ENCODE measurements at places on chromosomes 5 and 9.

- DNase-seq: no peak
Measured at GRCh38 chr9:113482341-113482740, 18.8 kb downstream of the RGS3 start.

- DNase-seq: no peak
Measured at GRCh38 chr5:141840280-141840812, 37.9 kb downstream of the PCDH1 start.

- no peak for DNase-seq
Measured at GRCh38 chr9:134678666-134679443, 37.3 kb downstream of the COL5A1 start.

- no peak for DNase-seq
Measured at GRCh38 chr9:122080986-122081385, 12.1 kb downstream of the TTLL11 start.

DNA sequence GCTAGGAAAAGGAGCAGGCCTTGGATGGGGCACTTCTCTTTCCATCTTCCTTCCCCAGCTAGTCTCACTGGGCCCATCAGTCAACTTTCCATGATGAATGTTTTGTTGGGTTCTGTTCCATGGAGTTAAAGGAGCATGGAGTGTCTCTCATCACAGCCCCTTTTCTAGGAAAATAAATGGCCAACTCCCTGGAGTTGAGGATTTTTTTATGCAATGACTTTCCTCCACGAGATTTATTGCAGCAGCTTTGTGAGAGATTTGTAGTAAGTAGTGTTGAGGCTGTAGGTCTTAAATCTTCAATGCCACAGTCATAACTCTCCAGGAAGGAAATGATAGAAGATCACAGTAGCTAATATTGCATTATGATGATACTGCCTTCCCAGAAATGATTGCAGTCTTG lies 45.6 kb upstream of the SLC44A1 start:
- DNase-seq: peak; percentile 65

DNA sequence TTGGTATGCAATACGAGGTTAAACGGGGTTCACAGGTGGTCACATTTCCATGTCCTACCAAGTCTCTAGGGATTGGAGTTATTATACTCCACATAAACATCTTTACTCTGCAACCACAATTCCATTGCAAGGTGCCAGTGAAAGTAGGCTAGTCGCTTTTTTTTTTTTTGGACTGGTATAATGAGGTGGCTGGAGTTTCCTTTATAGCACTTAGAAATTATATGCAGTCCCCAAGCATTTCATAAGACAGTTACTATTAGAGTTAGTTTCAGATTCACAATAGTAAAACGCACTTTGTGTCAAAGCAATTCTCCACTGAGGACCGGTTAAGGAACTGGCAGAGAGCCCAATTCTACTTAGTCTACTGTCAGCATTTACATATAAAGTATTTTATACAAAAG lies 1.4 kb downstream of the MEF2C start:
- DNase-seq: peak; percentile 18

- DNase-seq: no peak
Measured at GRCh38 chr5:155418960-155419579, 405.5 kb downstream of the KIF4B start.

DNA sequence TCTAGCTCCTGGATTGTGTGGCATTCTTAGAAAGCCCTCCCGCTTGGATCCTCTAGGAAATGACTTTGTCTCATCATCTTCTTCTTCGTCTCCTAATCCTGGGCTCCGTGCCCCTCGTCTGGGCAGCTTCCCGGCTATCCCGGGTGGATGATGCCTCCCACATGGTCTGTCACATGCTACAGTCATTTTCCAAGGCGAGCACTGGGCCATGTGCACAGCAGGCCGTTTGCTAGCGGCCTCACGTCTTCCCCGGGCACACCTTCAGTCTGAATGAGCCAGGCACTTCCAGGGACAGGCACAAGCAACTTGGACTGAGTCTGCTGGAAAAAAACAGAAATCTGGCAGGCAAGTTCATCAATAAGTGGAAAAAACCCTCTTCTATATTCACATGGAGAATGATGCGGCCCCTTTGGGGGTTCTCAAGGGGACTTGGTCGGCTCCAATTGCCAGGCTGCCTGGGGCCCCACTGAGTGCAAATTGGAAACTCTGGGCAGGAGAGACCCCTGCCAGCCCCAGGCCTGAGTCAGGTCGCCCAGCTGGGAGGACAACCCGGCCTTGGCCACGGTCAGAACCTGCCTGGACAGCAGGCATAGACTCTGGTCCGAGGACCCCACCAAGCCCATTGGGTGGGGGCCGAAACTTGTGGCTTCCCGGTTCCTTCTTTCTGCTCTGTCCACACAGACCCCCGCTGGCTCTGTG lies 11.1 kb upstream of the WNK2 start:
- DNase-seq: no peak

- no peak for DNase-seq
Measured at GRCh38 chr5:11455505-11455904, 448.7 kb downstream of the CTNND2 start.

GRCh38 chr5:56566374-56567249 lies 248.7 kb upstream of the MAP3K1 start:
- DNase-seq: no peak

GRCh38 chr9:109498195-109499092 lies at the start of gene PTPN3:
Gene PTPN3, minus strand, starts transcription at chr9:109498307. Its CDS starts 34,873 bp downstream, at chr9:109463434.
- no peak for DNase-seq

DNA sequence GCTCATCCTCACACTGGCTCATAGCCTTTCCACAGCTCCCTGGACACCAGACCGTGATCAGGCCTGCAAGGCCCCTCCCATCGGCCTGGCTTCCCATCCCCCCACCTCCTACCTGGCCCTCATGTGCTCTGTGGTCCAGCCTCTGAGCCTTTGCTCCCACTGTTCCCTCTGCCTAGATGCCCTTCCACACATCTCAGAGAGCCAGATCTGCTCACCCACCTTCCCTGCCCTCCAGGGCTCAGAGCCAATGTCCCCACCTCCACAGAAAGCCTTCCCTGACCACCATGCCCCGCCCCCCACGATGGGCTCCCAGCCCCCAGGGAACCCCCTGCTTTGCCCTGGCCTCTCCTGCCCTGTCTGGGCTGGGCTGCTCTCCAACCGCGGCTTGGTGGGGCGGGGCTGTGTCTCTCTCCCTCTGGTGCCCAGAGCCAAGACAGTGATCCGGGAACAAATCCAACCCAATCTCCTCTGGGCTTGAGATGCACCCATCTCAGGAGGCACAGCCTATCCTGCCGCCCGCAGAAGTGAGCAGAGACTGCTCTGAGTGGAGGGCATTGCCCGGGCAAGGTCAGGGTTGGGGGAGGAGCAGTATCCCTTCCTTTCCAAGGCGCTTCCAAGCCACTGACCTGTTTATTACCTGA lies 1.6 kb downstream of the NINJ1 start:
- no peak for DNase-seq

GRCh38 chr9:128056086-128056485 lies 11.0 kb downstream of the NAIF1 start:
- no peak for DNase-seq

- no peak for DNase-seq
Measured at GRCh38 chr9:90176901-90177300, 465.7 kb downstream of the DIRAS2 start.

DNA sequence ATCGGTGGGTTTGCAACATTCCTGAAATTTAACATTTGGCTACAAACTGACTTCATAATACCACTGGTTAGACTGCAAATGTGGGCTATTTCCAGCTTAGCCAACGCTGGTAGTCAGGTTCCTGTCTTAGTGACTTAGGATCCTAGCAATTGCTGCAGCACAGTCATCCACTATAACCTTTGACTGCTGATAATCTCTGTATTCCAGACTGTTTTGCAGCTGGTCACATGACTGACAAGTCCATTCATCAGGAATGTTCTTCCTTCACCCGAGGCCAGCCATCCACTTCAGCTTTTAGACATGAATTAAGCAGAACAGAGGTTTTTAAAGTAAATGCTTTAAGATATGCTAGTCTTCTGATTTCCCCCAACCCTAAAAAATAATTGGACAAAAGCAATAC lies 425.9 kb upstream of the MPDZ start:
- no peak for DNase-seq

- DNase-seq: no peak
Measured at GRCh38 chr9:68738358-68738757, 33.3 kb downstream of the PIP5K1B start.

DNA sequence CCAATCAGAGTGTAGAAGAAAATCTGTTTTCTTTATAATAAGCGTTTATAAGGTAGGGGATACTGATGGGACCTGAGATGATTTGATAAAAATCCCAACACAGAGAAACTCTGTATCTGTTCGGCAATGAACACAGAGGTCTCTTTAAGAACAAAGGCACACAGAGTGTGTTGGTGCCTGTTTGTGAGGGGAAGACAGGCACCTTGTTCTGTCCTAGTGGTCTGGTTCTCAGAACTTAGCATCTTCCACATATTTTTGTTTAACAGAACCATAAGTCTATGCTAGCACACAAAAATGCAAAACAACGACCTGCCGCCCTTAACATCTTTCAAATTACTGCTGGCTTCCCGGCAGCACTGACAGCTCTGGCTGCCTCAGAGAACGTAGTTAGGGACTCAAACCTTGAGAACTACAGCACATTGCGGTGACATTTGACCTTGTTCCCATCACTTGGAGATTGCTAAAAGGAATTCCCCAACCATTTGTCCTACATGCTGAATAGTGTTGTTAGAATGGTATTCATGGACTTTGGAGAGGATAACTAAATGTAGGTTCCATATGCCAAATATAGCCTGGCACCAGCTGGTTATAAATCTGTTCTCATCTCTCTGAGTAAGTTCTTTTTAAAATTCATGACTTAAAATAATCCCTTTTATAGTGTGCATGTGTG lies 871.7 kb upstream of the TYRP1 start:
- DNase-seq: no peak

GRCh38 chr9:98998441-98999151 lies 54.9 kb downstream of the COL15A1 start:
- peak; percentile 69 for DNase-seq

DNA sequence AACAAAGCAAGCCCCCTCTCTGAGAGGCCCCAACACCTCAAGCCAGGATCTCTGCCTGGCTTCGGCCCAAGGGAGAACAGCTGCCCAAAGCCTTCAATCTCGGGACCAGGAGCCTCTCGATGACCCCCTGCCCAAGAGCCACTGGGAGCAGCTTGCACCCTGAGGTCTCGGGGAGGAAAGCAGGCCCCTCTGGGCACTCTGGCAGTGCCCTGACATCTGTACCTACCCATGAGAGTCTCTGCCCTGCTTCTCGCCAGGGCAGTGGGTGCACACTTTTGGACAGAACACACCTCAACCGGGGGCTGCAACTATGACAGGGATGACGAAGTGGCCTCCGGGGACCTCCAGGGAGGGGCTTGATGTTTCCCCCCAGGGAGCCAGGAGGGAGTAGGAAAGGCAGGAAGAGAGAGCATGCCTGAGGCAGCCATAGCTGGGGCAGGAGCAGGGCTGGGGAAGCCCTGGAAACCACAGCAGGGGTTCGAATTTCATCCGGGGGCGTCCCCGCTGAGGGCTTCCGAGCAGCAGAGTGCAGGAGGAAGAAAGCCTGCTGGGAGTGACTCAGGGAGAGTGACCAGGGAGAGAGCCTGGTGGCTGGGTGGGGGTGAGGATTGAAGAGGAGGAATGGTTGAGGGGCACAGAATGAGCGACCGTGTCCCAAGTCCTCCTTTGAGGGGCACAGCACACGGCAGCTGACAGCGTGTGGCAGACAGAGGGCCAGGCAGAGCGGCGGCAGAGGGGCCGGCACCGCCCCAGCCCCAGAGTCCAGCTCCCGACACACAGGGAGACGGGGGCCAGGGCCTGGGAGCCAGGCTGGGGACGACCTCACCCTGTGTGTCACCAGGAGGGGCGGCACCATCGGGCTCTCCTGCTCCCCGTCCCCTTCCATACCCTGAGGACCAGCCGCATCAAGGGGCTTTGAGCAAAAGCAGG lies 1.8 kb downstream of the LPCAT1 start:
- DNase-seq: no peak

DNA sequence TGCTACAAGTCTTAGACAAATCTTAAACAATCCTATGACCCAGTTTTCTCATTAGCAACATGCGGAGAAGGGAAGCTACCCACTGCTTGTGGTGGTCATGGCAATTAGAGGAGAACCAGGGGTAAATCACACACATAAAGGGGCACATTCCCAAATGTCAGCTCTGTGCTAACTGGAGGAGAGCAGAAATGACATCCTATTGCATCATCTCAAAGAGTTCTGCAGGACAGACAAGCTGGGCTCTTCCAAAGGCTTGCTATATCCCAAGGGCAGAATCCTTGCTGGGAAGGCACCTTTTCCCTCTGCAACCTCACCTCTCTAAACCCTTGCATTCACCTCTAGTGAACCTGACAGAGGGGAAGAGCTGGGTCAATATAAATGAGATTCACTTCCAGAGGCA lies 17.0 kb upstream of the WWC1 start:
- DNase-seq: no peak

GRCh38 chr5:115087951-115088350 lies 81.8 kb downstream of the TRIM36 start:
- no peak for DNase-seq

- DNase-seq: no peak
Measured at GRCh38 chr9:130535818-130536521, 43.4 kb upstream of the FUBP3 start.

DNA sequence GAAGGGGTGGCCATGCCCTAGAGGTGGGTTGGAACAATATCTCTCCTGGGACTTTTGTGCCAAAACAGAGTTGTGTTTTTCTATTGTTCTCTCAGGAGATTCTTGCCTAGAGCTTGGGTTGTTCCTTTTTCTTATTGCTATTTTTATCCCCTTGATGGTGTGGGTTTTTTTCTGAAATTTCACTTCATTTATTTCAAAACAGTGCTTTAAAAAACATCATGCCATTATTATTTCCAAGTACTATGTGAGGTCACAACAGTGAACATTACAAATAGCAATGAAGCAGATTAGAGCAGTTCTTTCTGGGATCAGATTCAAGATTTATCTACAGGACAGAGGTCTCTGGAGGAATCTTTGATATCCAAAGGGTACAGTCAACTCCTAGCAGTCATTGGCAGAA lies 76.6 kb downstream of the ACTBL2 start:
- peak; percentile 10 for DNase-seq

DNA sequence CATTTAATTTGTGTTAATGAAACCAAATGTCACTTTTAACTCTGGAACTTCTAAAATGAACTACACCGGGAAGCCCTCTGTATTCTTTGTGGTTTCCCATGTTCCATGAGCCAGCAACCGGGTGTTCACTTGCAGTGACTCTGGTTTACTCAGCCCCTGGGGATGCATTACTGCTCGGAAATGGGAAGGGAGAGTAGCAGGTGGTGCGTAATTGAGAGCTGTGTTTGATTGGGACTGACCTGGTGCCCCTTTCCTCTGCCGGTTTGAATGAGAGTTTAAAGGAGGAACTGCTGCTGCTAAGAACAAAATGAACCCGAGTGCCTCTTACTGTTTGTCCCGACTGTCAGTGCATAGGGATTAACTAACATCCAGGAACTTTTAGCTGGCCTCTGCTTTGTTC lies 100.1 kb upstream of the DHFR start:
- no peak for DNase-seq

Measured in inflammatory macrophage (primary cell).